Activated naive CD4-positive, alpha-beta T cell treated with anti-CD3 and anti-CD28 coated beads for 36 hours (primary cell): ENCODE measurements at places on chromosomes 12 and 14. TPM values are rescaled to one million over a fixed set of nuclear protein-coding genes. Genes with fewer than 3 reads are reported as not detected.

NUDT14 gene
- total RNA-seq = 12.0 TPM

KCNC2 gene
- not detected for total RNA-seq

SRP54 gene
- total RNA-seq = 72.6 TPM

DNA sequence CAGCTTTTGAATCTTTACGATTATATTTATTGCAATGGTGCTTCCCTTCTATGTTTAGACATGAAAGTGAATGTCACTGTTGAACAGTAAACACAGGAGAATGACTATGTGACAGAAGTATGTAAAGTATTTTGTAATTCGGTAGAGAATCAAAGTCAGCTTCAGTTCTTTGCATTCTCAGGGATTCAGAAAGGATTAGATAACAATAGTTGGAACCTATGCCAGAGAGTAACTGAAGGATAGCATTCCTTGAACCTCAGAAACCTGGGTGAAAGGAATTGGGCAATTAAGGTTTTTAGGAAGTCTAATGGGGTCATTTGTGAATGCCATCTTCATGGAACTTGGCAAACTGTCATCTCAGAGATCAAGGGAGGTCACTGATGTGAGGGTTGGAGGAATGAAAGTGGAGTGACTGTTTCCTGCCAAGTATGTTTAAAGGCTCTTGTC, 305.3 kb upstream of the DDHD1 start:
- H3K27ac ChIP-seq = no peak overlapping the region
- H3K27me3 ChIP-seq = peaks cover 3% of the 10 kb centered on the region
- H3K4me1 ChIP-seq = no peaks in the 10 kb centered on the region

- DNase-seq = no peak
- H3K4me3 ChIP-seq = no peak overlapping the region
- no peak overlapping the region for H3K27ac ChIP-seq
- no peaks in the 10 kb centered on the region for H3K36me3 ChIP-seq
- H3K4me1 ChIP-seq = peaks cover 2% of the 10 kb centered on the region
These were observed 346.2 kb upstream of the STXBP6 start for GRCh38 chr14:25396128-25396527.

DNA sequence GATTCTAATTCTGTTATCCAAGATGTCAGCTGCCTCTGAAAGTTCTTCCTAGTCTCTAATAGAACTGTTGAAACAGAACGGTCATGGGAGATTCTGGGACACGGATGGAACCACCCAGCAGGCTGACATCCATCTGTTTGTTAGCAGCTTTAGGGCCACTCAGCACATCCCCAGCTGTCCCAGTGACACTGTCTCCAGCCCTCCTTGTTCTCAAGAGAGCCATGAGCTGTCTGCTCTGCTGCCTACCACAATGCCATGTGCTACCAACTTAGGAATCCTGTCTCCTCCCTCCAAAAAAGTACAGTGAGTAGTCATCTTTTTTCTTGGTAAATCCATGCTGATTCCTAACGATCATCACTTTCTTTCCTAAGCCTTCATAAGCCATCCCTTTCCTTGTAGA, 130.5 kb downstream of the ZFP36L1 start:
- DNase-seq = no peak
- no peak overlapping the region for H3K27ac ChIP-seq
- no peaks in the 10 kb centered on the region for H3K36me3 ChIP-seq
- H3K4me3 ChIP-seq = no peak overlapping the region
